ENCODE measurements at places on chromosomes 11 and 22.

DNA sequence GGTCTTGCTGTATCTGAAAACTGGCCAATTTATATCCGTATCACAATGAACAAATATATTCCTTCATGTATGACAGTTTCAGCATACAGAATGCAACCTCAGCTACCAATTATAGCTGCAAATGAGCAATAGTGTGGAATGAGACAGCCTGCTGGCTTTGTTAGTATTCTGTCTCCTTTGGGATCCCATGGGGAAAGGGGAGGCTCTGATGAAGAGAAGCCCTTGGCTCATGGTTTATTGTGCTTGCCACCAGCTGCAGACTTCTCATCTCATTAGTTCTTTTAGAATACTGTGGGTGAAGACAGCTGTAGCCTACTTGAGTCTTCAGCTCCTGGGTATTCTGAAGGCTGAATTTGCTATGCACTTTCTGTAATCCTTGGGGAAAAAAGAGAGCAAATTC, 42.4 kb downstream of the PITPNB start:
- no peak for DNase-seq

- DNase-seq, result no peak
Observed at GRCh38 chr11:94845622-94846021, 77.5 kb downstream of the AMOTL1 start.

- no peak for DNase-seq
Observed at GRCh38 chr11:64842851-64843685, 1.4 kb downstream of the CDC42BPG start.

- no peak for DNase-seq
Observed at GRCh38 chr11:61091373-61092279, 10.7 kb upstream of the CD5 start.
